ENCODE measurements at places on chromosomes 1 and 21.

DNA sequence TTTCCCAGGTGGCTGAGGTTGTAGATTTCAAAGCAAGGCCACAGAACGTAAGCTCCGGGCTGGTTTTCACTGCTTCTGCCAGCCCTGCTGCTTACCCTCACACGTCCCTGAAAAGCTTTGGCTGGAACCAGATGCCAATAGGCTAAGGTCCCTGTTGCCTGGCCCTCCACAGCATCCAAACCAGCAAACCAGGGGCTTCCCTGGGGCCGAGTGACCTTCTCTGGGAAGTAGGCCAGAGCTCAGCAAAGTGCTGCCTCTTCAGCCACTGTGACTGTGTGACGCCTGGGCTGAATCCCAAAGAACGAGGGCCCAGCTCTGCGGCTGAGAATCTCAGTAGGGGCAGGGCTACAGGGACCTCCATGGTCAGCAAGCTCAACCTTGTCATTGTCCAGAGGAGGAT is 28.9 kb upstream of the RBM15 start:
- DNase-seq: no peak

DNA sequence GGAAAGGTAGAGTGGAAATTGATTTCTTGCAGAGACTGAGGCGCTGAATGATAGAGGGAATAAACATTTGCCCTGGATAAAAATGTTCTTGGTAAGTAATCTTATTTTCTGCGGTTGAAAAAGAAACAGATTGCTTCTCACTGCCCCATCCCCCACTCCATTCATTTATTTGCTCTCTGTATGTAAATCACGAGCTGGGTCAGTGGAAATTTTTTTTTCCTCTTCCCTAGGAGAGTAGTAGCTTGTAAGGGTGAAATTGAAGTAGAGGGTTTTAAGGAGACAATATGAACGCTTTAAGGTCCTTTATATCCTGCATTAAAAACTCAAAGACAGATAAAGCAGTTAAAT is 1.4 kb upstream of the BRINP3 start:
- DNase-seq: no peak

DNA sequence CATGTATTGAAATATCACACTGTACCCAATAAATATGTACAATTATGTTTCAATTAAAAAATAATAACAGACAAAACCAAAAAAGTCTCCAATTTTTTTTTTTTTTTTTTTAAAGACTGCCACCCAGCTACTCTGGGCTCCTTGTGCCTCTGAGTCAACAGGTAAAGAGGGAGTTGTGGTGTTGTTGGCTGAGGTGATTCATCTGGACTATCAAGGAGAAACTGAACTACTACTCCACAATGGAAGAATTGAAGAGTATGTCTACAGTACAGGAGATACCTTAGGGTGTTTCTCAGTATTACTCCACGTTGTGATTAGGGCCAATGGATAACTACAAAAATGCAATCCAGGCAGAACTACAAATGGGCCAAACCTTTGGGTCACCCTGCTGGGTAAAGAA is 67.9 kb downstream of the SCMH1 start:
- DNase-seq: no peak

DNA sequence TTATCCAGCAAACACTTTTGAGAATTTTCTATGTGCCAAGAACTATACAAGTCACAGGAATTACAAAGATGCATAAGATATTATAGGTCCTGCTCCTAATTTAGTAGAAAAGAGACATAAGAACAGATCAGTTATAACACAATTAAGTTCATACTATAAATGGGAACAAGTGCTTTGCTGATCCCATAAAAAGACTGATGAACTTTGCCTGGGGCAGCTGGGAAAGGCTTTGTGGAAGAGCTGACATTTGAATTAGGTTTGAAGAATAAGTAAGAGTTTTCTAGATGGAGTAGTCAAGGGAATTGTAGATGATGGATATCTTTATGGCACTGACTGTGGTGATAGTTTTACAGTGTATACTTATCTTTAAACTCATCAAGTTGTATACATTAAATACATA is 76.5 kb downstream of the VCAM1 start:
- no peak for DNase-seq

- DNase-seq: no peak
These were observed 9.9 kb upstream of the NCF2 start for GRCh38 chr1:183600136-183600535.

DNA sequence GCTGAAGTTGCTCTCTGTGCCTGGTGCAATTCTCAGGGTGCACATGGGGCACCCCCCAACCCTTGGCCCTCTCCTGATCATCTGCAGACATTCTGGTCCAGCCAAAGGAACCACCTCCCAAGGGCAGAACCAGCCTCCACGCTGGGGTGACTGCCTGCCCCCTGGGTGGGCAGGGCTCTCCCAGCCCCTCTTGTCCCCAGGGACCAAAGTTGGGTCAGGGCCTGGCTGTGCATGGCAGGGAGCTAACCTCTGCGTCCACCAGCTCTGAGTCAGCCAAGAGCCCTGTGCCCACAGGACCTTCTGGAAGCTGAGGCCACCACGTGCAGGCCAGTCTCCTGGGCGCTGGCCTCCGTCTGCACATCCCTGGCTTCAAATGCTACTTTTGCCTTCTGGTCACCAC is 101.9 kb downstream of the SIK1 start:
- DNase-seq: no peak

Data from cerebellar nuclear complex (tissue), 1 donor.